ENCODE measurements at places on chromosomes 11 and 22. TPM values are rescaled to one million over a fixed set of nuclear protein-coding genes. Genes with fewer than 3 reads are reported as not detected.

Gene OR52E8
- total RNA-seq, result not detected

Gene CNIH2
- 2.1 TPM for total RNA-seq

Gene C11orf86
- total RNA-seq, result 73.3 TPM

Gene FGF19
- 0.12 TPM for total RNA-seq

Gene DUSP8
- 1.0 TPM for total RNA-seq

Gene FAT3
- 0.35 TPM for total RNA-seq

Gene CRYBB2
- not detected for total RNA-seq

Gene CADM1
- total RNA-seq, result 24.8 TPM

Gene SLC22A8
- total RNA-seq, result not detected

Gene NXPE2
- total RNA-seq, result not detected

Gene CD3E
- not detected for total RNA-seq

Gene NOX4
- not detected for total RNA-seq

Gene GRIK4
- total RNA-seq, result not detected

Gene TUB
- 6.7 TPM for total RNA-seq

Gene ALKBH3
- 25.0 TPM for total RNA-seq

Gene KIF18A
- 17.6 TPM for total RNA-seq

Gene PATE2
- total RNA-seq, result not detected

Gene RGL4
- not detected for total RNA-seq

Gene MIOX
- total RNA-seq, result not detected

Gene CYB5R2
- 4.4 TPM for total RNA-seq

Gene RAB38
- 0.94 TPM for total RNA-seq

Gene WBP2NL
- total RNA-seq, result 0.06 TPM

Gene OR5P2
- not detected for total RNA-seq

Gene BRSK2
- 4.8 TPM for total RNA-seq

Gene PANX3
- total RNA-seq, result not detected

Gene MMP7
- 23.4 TPM for total RNA-seq

Gene TMEM86A
- total RNA-seq, result 0.27 TPM

Gene A4GALT
- total RNA-seq, result 27.5 TPM

Gene SYCE3
- 0.22 TPM for total RNA-seq

Gene BLID
- not detected for total RNA-seq

Gene CCDC87
- total RNA-seq, result 0.52 TPM

Gene OR6T1
- not detected for total RNA-seq

Gene ACR
- not detected for total RNA-seq

Gene IL18
- total RNA-seq, result 98.7 TPM

Gene CBLIF
- not detected for total RNA-seq

Gene TMA7B
- total RNA-seq, result not detected

Gene RNF214
- total RNA-seq, result 12.1 TPM

Gene OR10A2
- not detected for total RNA-seq

Gene IGSF9B
- 2.4 TPM for total RNA-seq

Gene SAA4
- not detected for total RNA-seq

Gene TMEM191C
- total RNA-seq, result 0.66 TPM

Gene UPB1
- not detected for total RNA-seq

Gene ARHGAP32
- 4.4 TPM for total RNA-seq

Gene OR4D5
- total RNA-seq, result not detected

Gene NAV2
- total RNA-seq, result 20.8 TPM

Gene BIK
- total RNA-seq, result 1.7 TPM

Gene TRIM51
- total RNA-seq, result not detected

Gene TOB2
- 25.2 TPM for total RNA-seq

Gene SEPTIN5
- 10.3 TPM for total RNA-seq

Gene INPP5J
- total RNA-seq, result 0.48 TPM

Gene PHOX2A
- not detected for total RNA-seq

Gene CDC42EP2
- total RNA-seq, result 19.2 TPM

Gene CTTN
- 225 TPM for total RNA-seq

Gene SMC1B
- 0.03 TPM for total RNA-seq

Gene CFAP300
- total RNA-seq, result 5.2 TPM
